ENCODE measurements at places on chromosomes 6 and 20.

DNA sequence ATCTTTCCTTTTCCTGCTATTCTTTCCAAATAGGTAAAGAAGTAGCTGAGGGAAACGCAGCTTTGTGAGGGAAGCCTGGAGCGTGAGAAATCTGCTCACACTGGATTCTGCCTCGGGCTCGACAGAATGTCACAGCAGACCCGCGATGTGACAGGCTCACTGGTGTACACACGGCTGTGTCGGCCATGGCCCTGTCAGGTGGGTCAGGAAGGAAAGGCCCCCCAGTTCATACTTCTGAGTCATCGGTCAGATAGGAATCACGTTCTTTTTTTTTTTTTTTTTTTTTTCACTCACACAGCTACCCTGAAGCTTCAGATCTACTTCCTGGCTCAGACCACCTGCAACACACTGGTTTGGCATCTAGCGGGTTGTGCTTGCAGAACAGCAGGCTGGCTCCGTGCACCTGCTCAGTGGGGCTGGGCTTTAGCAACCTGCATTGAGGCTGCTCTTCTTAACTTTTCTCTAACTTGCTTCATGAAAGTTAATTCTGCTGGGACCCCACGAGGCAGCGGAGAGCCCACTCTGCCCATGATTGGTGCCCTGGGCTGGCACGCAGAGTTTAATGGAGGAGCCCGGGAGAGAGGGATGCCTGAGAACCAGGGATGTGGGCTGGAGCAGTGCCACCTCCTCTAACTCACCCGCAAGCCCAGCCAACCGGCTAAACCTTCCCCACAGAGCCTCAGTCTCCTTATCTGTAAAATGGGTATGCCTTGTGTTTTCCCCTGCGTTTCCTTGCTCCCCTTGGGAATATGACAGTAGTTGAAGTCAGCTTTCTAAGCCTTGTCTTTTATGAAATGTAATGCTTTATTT, 61.5 kb upstream of the FNDC1 start:
- peak; percentile 22 for DNase-seq

GRCh38 chr6:48563433-48563832, 452.4 kb upstream of the PTCHD4 start:
- DNase-seq, result no peak

GRCh38 chr20:3839328-3839727, 7.3 kb upstream of the MAVS start:
- no peak for DNase-seq

DNA sequence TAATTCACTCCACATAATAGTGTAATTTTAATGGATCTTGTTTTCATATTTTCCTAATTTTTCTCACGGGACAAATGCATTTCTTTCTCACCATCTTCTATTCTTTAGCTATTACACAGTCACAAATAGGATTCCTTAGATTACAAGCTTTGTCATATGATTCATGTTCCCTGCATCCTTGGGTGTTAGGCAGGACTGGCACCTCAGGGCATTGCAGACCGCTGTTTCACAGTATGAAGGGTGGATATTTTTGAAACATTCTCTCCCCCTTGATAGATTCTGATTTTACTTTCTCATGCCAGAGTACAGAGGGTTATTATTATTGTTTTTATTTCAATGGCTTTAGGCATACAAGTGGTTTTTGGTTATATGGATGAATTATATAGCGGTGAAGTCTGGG, 602.5 kb downstream of the PHF3 start:
- no peak for DNase-seq

DNA sequence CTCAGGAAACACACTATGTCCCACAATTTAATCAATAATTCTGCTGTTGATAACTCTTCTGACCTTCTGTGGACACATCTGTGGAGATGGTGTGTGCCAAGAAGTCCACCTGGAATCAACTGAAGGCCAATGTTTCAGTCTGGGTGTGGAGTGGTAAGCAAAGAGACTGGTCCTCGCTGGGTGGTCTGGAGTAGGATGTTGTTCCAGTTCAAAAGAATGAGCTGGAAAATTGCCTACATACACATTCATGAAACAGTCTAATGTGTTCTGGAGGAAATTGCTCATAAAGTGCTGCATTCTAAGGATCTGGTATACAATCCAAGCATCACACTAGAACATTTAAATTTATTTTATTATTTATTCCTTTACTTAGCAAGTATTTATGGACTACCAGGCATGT, 33.9 kb upstream of the TBX18 start:
- no peak for DNase-seq

GRCh38 chr6:92582211-92582610, 837.1 kb downstream of the EPHA7 start:
- DNase-seq, result no peak

- DNase-seq, result no peak
These were observed 59.2 kb downstream of the LAMP5 start for GRCh38 chr20:9573335-9574151.

- DNase-seq, result peak; percentile 4
These were observed 5.3 kb upstream of the FOXC1 start for GRCh38 chr6:1604158-1605003.

DNA sequence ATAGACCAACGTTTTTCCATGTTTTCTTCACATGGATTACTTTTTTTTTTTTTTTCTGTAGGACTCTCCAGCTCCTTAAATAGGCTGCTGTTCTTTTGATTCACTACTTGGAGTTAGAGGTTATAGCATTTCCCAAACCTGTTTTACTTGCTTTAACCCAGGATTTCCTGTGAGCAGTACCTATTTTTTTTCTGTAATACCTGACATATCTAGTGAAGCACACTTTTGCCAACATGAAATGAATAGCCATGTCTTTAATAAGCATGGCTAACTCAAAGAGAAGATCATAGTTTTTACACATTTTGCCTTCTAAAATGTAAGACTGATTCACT, 137.0 kb downstream of the FOXA2 start:
- DNase-seq, result no peak

DNA sequence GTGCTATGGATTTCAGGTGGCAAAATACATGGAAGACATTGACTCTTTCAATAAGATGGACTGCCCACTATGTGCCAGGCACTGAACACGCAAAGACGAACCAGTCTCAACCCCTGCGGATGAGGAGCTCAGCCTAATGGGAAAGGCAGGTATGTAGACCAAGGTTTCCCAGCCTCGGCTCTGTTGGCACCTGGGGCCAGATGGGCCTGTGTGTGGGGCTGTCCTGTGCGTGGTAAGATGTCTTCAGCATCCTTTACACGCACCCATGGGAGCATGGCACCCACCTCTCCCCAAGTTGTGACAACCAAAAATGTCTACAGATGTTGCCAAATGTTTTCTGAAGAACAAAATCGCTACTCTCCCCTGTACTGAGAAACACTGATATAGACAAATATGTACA, 82.6 kb upstream of the FOXQ1 start:
- no peak for DNase-seq

GRCh38 chr20:46400828-46401477, 5.5 kb downstream of the ELMO2 start:
- DNase-seq, result no peak

GRCh38 chr20:32780749-32781655, 18.8 kb downstream of the DNMT3B start:
- peak; percentile 16 for DNase-seq

- no peak for DNase-seq
These were observed 93.8 kb upstream of the POPDC3 start for GRCh38 chr6:105273589-105273988.

- DNase-seq, result no peak
These were observed 217.7 kb downstream of the ARHGAP18 start for GRCh38 chr6:129492260-129492659.

DNA sequence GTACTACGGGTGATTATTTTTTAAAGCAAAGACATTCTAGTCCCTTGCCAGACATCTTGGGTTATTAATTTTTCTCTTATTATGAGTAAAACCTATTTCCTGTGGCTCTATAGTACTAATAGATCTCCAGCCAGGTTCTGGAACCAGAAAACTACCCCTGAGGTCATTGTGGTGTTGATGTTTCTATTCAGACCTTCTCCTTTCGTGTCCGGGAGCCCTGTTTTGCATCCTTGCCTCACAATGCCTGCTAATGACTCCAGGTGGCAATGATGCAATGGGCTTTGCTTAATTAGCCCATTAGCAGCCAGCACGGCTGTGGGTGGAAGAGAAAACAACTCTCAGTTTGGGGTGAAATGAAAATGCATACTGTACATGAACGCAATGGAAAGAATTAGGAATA, 62.9 kb upstream of the ARG1 start:
- DNase-seq, result no peak

DNA sequence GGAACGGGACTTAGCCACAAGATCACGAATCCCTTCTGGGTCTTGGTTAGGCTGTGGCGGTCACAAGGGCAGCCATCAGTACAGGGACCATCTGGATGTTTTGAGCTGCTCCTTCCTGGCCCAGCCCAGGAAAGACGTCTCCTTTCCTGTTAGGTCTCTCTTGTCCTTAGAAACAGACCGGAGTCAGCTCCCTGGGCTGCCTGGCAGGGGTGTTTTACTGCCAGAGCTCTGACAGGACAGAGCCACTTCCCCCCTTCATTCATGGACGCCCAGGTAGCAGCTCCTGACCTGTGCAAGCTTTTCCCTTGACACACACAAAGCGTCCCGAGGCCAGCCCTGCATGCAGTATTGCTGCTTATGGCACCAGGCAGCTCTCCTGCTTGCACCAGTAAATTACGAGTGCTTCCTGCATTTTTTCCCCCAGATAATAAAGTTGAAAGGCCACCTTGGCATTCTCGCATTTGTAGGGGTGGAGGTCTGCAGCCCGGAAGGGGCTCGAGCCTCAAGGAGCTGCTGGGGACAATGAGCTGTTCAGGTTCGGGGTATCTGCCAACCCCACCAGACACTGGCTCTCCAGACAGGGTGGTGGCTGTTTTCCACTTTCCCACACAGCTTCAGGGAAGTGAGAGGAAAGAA, 87.4 kb downstream of the NOL4L start:
- no peak for DNase-seq

Data from NCI-H1092 treated with DMSO at 0.1 percent for 48 hours (cell line).